ENCODE measurements at places on chromosomes 7 and 10.

GRCh38 chr10:125599194-125599593 lies 83.8 kb downstream of the TEX36 start:
- DNase-seq, result no peak

GRCh38 chr7:101129603-101130117 lies 2.8 kb downstream of the SERPINE1 start:
- no peak for DNase-seq

DNA sequence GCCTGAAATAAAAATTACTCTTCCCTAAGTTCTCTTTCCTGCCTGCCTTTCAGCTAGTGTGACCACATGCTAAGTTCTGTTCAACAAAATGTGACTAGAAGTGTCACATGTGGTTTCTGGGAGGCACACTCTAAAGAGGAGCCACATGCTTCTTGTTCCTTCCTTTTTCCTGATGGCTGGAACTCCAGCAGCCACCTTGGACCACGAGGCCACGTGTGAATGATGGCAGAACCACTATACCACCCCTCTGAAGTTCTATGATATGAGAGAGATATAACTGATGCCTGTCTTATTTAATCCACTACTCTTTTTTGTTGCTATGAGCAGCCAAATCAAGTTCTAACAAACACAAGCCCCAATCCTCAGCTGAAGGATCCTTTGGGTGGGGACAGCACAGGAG lies 8.1 kb downstream of the PODXL start:
- no peak for DNase-seq

DNA sequence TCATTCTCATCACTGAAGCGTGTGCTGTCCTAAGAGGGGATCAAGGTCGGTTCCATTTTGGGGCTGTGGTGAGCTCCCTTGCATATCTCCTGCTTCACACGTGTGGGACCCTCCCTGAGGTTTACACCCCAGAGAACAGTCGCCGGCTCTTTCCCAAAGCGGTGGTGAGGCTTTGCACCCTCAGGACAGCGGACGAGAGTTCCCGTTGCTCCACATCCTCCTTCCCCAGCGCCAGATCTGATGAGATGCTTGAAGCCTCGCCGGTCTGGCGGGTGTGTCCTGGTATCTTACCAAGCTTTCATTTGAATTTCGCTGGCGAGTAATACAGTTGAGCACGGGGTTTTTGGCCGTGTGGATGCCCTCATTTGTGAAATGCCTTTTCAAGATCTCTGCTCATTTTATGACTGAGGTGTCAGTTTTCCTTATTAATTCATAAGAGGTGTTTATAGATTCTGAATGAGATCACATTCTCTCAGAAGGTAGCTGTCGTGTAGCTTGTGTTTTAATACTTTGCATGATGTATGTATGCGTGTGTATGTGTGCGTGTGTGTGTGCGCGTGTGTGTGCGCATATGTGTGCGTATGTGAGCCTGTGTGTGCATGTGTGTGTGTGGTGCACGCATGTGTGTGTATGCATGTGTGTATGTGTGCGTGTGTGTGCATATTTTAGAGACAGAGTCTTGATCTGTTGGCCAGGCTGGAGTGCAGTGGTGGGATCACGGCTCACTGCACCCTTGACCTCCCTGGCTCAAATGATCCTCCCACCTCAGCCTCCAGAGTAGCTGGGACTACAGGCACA lies 30.7 kb downstream of the ELFN1 start:
- DNase-seq, result no peak

GRCh38 chr10:72094574-72094973 lies 6.2 kb upstream of the SPOCK2 start:
- DNase-seq, result no peak

- no peak for DNase-seq
Measured at GRCh38 chr10:97406064-97406463, 4.9 kb upstream of the RRP12 start.

DNA sequence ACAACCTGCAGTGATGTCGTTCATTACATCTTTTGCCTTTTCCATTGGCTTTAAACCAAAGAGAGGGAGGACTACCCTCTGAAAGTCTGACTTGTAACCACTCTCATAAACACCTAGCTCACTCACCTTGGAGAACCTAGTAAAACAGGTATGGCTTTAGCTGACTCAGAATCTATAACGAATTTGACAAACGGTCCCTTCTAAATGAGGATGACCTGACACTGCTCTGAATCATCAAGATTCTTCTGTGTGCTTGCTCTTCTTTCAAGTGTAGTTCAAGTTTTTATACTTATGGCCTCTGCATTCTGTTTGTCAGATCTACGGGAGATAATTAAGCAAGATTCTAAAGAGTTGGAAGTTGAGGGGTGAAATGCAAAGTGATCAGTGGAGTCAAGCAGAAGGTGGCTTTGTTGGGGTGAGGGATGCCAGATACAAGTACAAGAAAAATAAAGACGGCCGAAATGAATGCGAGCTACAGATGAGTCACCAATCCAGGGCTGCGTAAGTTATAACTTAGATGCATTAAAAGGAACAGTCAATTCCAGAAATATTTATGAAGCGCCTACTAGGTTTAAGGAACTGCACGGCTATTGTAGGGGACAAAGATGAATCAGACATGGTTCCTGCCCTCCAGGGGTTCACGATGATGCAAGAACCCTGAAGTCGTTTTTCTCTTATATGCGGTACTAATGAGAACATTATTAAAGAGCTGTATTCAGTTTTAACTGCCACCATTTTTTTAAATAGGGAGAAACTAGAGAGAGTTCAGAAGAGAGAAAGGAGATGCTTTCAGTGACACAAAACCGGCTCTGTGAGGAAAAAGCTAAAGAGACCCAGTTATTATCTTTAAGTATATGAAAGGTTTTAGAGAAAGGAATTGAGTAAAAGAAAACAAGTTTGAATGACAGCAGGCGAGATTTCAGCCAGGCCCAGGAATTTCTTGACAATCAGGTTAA lies 6.5 kb downstream of the HIPK2 start:
- DNase-seq, result no peak

- DNase-seq, result no peak
Measured at GRCh38 chr7:22251281-22251680, 105.7 kb downstream of the RAPGEF5 start.

- DNase-seq, result no peak
Measured at GRCh38 chr7:92639213-92639896, 49.2 kb upstream of the FAM133B start.

Data from iPS-NIHi11 (cell line).